ENCODE measurements at places on chromosomes 3 and 15. TPM values are rescaled to one million over a fixed set of nuclear protein-coding genes. Genes with fewer than 3 reads are reported as not detected.
A peak's percentile ranks its signal among the peaks of the same experiment; 100 is the strongest.

GRCh38 chr15:40310993-40311392 lies 3.3 kb upstream of the PLCB2 start:
- DNase-seq: no peak

DNA sequence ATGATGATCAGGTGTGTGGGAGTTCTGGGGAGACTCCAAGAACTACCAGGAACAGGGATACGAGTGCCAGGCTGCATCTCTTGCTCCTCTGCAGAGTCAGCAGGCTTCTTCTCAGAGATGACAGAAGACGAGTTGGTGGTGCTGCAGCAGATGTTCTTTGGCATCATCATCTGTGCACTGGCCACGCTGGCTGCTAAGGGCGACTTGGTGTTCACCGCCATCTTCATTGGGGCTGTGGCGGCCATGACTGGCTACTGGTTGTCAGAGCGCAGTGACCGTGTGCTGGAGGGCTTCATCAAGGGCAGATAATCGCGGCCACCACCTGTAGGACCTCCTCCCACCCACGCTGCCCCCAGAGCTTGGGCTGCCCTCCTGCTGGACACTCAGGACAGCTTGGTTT lies 7.9 kb downstream of the PRRT3 start:
- no peak for DNase-seq

GRCh38 chr15:96037584-96037983 lies 292.9 kb upstream of the NR2F2 start:
- DNase-seq: no peak

CLCN2 gene
- 1.4 TPM for polyA plus RNA-seq

DUOXA2 gene
- polyA plus RNA-seq: not detected

- no peak for DNase-seq
Measured at GRCh38 chr3:184620475-184621119, 59.0 kb downstream of the EPHB3 start.

DNA sequence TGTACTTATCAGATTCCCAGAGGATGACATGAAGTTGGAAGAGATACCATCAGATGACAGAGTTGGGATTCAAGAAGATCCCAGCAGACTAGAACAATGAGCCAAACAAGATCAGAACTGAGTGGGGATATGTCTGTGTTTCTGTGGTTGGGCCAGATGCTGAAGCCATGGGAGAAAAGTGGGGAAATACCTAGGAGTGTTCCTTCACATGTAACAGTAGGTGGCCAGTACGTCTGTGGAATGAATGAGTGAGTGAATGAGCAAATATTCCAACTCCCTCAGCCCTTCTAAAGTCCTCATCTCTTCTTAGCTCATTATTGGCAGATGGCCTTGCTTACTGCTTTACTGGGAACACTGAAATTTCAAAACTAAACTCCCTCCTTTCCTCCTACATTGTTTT lies 32.2 kb upstream of the GREM1 start:
- no peak for DNase-seq

RHCG gene
- not detected for polyA plus RNA-seq

DNA sequence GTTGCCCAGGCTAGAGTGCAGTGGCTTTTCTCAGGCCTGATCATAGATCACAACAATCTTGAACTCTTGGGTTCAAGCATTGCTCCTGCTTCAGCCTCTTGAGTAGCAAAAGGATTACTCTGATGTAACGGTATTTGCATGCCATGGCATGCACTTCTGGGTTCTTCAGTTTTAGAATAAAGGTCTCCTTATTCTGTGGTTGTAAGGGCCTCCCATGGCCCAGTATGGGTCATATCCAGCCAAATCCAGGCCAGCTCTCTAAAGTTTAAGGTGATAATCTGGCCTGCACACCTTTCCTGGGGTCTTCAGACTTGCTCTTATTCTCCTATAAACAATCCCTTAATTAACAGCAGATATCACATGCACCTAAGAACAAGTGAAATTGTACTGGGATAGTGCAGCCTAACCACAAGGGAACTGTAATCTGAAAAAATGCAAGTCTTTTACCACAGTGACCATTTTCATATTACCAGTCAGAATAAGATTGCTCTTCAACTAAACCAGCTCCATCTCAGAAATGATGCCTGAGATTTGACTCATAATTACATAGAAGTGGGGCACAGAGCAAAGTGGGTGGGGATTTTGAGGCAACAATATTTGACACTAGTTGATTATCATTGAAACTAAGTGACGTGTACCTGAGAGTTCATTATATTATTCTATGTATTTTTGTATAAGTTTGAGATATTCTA lies 25.4 kb downstream of the COMMD2 start:
- no peak for DNase-seq

GRCh38 chr3:52364322-52365035 lies 48.4 kb downstream of the DNAH1 start:
- DNase-seq: no peak

- DNase-seq: no peak
Measured at GRCh38 chr15:100461049-100461448, 67.7 kb downstream of the CERS3 start.

DNA sequence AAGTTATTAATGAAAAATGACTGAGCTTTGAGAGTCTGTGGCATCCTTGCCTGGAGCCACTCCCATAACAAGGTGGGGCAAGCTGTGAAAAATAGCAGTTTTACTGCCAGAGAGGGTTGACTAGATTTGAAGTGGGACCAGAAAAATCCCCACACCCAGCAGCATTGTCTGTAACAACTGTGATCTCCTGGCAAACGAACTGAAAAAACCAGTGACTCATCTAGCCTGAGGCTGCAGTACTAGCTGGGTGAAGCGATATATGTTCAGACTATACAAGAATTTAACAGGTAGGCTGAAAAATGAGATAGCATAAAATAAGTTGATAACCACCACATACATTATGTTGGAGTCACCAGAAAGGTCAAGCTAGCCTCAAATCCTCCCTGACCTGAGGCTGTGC lies 64.0 kb downstream of the DPH6 start:
- no peak for DNase-seq

DNA sequence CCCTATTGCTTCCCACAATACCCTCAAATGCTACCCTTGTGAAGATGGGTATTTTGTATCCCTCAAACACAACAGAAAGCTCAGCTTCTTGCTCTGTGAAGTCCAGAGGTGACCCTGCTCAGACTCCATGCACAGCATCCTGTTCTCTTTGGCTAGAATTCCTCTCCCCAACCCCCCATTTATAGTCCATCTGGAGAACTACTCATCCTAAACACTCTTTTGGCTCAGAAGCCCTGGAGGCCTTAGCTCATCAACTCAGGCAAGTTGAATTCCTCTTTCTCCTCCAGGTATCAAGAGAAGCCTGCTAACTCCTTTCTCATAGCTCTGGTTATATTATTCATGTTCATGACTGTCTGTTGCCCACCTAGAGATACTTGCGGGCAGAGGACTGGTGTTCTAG lies 18.3 kb upstream of the GASK1A start:
- no peak for DNase-seq

DNA sequence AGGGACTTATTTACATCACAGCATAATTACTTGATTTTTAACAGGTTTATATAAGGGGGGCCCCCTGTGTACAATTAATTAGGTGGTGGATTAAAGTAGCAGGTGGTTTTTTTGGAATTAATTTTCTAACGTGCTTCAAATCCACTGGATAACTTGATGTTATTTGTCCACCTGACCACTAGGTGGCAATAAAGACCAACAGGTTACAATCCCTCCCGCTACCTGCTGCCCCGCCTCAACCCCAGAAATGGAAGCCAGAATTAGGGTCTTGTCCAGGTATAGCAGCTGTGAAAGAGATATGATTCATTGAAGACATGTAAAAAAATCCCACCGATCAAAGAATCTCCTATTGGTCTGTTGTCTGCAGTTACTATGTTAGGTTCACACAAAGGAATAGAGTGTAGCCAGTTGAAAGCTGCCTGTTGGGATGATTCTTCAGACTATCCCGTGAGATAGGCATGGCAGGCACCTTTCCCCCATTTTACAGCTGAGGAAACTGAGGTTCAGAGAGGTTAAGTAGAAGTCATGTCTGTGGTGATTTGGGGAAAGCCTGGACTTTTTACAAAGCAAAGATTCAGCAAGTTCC lies 44.0 kb downstream of the MFSD1 start:
- DNase-seq: peak; percentile 39

DNA sequence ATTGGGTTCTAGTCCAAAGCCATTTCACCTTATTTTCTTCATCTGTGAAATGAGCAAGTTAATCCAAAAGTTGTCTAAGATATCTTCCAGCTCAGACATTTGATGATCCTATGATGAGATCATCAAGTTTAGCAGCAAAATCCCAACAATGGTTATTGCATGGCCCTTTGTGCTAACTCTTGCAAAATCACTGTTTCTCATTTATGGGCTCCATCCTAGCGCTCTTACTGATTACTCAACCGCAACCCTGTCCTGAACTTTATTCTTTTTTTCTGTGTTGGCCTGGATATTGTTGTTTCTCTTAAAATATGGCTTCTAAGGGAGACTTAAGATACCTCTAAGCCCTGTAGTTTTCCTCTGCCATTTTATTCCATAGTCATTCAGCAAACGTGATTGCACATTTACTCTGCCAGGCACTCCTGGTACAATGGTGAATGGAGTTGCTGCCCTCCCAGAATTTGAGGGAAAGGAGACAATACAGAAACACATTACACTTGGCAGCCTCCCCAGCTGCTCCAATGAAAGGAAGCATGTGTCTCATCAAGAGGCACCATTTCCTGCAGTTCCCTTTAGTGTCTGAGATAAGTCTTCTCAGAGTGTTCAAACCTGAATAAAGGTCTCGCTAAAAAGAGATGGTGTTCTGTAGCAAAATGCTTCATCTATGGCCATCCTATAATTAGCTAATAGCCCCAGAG lies 4.4 kb downstream of the GXYLT2 start:
- DNase-seq: no peak

ZCWPW2 gene
- polyA plus RNA-seq: 0.51 TPM

SH3GL3 gene
- not detected for polyA plus RNA-seq

- DNase-seq: no peak
Measured at GRCh38 chr3:169479314-169479939, 184.1 kb downstream of the MECOM start.
